ENCODE measurements at places on chromosomes 6 and 20.

DNA sequence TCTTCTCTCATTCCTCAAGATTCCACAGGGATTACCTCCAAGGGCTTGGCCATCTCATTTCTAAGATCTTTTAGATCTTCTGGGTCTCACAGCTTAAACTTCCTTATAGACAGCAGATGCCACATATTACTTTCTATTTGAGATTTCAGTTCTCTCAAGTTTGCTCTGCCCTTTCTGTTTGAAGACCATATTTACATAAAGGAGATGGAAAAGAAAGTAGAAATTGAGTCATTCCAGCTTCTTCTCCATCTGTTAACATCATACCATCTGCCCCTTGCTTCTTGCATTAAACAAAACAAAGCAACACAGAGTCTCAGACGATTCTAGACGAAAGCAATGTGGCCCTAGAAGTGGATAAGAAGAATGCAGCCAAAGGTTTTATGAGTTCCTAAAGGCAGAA lies 203.4 kb downstream of the TTLL2 start:
- DNase-seq = no peak

DNA sequence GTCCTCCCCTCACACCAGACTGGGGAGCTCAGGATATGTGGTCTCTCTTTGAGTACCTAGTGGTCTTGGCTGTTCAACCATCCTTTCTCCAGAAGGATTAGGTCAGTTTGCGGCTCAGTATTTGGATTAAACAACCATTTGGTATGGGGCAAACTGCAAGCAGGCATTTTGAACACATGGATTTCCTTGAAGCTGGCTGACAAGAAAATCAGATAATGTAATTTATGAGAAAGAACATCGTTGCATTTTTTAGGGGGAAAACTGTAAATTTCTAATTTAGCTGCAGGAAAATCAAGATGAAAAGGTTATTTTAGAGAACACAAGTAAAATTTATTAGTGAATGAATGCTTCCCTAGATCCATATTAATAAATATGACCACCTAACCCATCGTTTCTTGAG lies 25.3 kb downstream of the DPPA5 start:
- DNase-seq = no peak

GRCh38 chr6:20658053-20658452 lies 123.8 kb downstream of the CDKAL1 start:
- DNase-seq = no peak

GRCh38 chr6:43775535-43775885 lies 5.5 kb downstream of the VEGFA start:
- DNase-seq = no peak

GRCh38 chr6:166004876-166005275 lies 162.8 kb downstream of the TBXT start:
- no peak for DNase-seq

DNA sequence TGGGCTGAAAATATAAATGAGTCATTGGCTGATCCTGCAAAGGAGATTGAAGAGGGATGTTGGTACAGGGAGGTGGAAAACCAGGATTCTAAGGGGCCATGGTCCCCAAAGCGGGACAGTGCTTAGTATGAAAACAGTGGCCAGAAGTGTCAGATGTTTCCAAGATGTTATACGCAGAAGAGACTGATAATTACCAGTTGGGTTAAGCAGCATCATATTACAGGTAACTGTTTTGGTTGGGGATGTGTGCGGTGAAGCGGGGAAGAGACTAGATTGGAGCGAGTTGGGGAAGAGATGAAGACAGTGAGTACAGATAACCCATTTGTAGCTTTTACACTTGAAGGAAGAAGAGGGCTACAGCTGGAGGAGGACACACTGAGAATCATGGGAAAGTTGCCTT lies 80.8 kb downstream of the PLEKHG1 start:
- peak; percentile 48 for DNase-seq

DNA sequence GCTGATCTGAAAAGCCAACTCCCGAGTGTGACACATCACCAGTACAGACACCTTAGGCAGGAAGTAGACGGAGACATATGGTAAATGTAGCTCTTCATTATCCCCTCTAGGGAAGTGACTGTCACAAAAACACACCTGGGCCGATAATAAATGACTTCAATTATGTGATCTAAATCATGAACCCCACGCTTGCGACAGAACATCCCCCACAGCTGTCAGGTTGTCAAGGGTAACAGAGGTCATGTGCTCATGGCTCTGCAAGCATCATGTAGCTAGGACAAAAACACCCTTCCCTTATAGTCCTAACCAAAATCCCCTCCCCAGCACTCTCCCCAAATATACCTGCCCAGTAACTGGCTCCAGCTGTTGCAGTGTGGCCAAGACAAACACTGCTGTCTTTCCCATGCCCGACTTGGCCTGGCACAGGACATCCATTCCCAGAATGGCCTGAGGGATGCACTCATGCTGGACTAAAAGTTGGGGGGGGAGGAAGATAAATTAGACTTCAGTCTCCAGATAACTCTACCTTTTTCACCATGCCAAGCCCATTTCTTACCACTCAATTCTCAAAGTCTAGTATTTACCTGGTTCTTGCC lies 2.9 kb downstream of the DDX39B start:
- DNase-seq = no peak

GRCh38 chr20:63066506-63067265 lies 59.9 kb upstream of the BHLHE23 start:
- no peak for DNase-seq

DNA sequence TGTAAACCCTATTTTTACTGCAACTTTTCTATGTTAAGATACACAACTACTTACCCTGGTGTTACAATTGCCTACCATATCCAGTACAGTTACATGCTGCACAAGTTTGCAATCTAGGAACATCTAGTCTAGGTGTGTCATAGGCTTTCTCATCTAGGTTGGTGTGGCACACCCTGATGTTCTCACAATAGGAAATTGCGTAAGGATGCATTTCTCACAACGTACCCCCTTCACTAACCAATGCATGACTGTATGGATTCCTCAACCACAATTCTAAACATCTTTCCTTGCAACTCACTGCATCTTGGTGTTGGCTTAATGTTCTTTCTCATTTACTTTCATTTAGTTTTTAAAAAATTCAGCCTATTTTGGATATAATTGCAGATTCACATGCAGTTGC lies 31.6 kb downstream of the GJA10 start:
- no peak for DNase-seq

DNA sequence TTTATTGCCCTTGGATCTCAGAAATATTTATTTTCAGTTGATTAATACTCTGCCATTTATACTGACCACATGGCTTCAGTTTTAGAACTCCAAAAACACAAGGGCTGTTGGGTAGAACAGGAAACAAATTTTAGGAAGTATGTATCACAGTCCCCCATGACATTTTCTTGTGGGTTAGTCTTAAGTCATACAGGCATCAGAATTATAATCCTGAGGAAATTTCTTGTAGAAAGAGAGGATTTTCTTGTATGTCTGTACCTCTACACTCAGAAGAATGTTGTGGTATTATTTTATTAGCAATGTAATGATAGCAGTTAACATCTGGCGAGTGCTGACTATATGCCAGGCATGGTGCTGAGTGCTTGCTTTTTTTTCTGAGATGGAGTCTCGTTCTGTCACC lies 302.9 kb downstream of the CLIC5 start:
- DNase-seq = no peak

DNA sequence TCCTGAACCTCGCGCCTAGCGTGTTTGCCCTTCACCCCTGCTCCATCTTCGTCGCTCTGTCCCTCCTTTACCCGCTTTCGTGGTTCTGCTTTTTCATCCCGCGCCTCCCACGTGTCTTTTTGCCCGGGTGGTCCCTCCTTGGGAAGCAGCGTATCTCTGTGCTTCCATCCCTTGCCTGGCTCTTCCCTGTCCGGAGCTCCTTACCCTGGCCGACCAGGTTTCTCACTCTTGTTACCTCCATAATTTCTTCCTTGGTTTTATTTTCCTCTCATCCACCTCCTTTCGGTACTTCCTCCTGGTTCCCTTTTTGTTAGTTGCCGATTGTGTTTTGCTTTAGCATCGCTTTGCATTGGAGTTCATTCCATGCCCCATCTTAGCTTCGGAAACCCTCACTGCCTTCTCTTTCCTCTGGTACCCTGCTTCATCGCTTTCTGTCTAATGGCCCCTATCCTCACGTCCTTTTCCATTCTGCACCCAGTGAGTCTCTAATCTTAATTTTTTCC lies 735 bp downstream of the FAM135A start:
- DNase-seq = peak; percentile 42

GRCh38 chr6:18326001-18326400 lies 61.1 kb upstream of the RNF144B start:
- no peak for DNase-seq

- no peak for DNase-seq
Measured at GRCh38 chr6:47741807-47742206, 40.0 kb upstream of the OPN5 start.

DNA sequence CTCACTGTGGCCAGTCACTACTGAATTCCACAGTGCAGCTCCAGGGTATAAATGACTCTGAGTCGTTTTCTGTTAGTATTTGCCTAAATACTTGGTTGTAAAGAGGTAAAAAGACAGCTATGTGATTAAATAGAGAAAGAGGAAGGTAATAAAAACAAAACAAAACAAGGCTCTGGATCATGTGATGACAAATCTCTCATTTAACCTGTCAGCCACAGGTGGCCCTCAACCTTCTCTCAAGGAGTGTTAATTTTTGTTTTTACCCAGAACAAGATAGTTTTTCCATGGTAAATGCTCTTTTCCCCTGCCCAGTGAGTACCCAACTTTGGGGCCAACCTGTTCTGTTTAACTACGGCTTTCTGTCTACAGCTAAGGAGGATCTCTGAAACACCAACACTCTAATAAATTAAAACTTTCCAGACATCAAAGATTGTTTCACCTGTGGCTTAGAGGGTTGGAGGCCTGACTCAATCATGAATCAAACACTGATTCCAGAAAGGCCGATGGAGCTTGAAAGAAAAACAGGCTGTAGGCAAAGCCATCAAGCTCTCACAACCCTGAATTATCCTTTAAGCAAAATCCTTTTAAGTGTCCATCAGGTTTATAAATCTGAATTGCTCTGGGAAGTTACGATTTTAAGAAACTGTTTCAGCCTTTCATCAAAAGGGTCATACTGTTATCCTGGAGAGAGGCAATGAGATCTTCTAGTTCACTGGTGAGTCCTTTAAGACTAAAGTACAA lies 81.5 kb upstream of the BCLAF1 start:
- no peak for DNase-seq

GRCh38 chr20:39850246-39850645 lies 838.8 kb downstream of the MAFB start:
- no peak for DNase-seq

GRCh38 chr20:31758521-31758920 lies 19.4 kb downstream of the TPX2 start:
- DNase-seq = no peak

GRCh38 chr6:112841553-112842329 lies 494.6 kb downstream of the RFPL4B start:
- no peak for DNase-seq

GRCh38 chr6:7522873-7523272 lies 18.6 kb upstream of the DSP start:
- DNase-seq = no peak

DNA sequence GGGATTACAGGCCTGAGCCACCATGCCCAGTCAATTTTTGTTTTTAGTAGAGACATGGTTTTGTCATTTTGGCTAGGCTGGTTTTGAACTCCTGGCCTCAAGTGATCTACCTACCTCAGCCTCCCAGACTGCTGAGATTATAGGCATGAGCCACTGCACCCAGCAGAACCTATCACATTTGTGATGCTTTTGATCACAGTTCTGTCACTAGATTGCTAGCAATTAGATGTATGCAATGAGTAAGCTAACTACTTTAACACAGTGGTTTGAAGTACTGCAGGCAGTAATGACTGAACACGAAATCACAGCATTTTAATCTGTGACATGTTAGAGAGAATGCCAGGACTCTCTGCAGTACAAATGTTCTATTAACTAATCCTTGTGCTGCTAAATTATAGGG lies 19.6 kb upstream of the SAMHD1 start:
- DNase-seq = no peak

- no peak for DNase-seq
Measured at GRCh38 chr6:140082867-140083297, 708.4 kb upstream of the CITED2 start.

- DNase-seq = no peak
Measured at GRCh38 chr6:105442369-105442768, 39.5 kb upstream of the PREP start.

- no peak for DNase-seq
Measured at GRCh38 chr6:134014588-134015137, 37.8 kb downstream of the SLC2A12 start.

DNA sequence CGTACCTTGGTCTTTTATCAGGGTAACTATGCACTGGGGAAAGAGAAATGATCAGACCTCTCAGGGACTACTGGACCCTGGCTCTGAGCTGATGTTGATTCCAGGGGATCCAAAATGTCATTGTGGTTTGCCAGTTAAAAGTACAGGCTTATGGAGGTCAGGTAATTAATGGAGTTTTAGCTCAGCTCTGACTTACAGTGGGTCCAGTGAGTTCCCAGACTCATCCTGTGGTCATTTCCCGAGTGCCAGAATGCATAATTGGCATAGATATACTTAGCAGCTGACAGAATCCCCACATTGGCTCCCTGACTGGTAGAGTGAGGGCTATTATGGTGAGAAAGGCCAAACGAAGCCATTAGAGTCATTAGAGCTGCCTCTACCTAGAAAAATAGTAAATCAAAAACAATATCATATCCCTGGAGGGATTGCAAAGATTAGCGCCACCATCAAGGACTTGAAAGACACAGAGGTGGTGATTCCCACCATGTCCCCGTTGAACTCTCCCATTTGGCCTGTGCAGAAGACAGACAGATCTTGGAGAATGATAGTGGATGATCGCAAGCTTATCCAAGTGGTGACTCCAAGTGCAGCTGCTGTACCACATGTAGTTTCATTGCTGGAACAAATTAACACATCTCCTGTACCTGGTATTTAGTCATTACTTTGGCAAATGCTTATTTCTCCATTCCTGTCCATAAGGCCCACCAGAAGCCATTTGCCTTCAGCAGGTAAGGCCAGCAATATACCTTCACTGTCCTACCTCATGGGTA lies 152.4 kb downstream of the THBS2 start:
- no peak for DNase-seq

GRCh38 chr20:10519361-10520046 lies 84.4 kb downstream of the SLX4IP start:
- DNase-seq = no peak

GRCh38 chr6:136927292-136927691 lies 5.2 kb downstream of the SLC35D3 start:
- DNase-seq = no peak

- DNase-seq = no peak
Measured at GRCh38 chr20:37349517-37350491, 3.9 kb downstream of the SRC start.

GRCh38 chr6:95288251-95288650 lies 289.1 kb upstream of the MANEA start:
- DNase-seq = no peak

- DNase-seq = peak; percentile 50
Measured at GRCh38 chr20:47355489-47356219, 845 bp downstream of the ZMYND8 start.

DNA sequence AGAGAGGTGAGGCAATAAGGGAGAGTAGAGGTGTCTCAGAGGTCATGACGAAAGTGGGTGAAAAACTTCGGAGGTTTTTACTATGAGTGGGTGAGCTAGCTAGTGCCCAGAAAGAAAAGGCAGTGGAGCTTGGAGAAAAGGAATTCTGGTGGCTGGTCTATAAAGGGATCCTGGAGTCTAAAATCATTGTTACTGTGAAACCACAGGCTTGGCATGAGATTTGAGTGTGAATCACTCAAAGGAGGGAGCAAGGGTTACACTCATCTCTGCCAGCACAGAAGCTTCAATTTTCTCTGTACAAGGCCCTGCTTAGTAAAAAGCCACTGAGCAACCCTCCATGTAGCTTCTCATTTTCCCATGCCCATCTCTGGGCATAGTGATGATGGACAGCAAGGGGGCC lies 47.5 kb downstream of the CD83 start:
- no peak for DNase-seq

Measured in NCI-H1105 treated with DMSO at 0.1 percent for 48 hours (cell line).